Aorta (tissue), 5 donors: ENCODE measurements at places on chromosomes 4 and X. TPM values are rescaled to one million over a fixed set of nuclear protein-coding genes. Genes with fewer than 3 reads are reported as not detected.
A peak's percentile ranks its signal among the peaks of the same experiment; 100 is the strongest.

The F8 gene
- 6.1 TPM for polyA plus RNA-seq

The PORCN gene
- polyA plus RNA-seq = 18.7 TPM

The XAGE1A gene
- not detected for polyA plus RNA-seq

The STATH gene
- not detected for polyA plus RNA-seq

- H3K27me3 ChIP-seq = no peaks in the 10 kb centered on the region
- H3K36me3 ChIP-seq = no peaks in the 10 kb centered on the region
- peak overlapping the region; percentile 72 for H3K4me3 ChIP-seq
- DNase-seq = peak; percentile 55
Measured at GRCh38 chrX:17737986-17738713, 857 bp downstream of the SCML1 start.

DNA sequence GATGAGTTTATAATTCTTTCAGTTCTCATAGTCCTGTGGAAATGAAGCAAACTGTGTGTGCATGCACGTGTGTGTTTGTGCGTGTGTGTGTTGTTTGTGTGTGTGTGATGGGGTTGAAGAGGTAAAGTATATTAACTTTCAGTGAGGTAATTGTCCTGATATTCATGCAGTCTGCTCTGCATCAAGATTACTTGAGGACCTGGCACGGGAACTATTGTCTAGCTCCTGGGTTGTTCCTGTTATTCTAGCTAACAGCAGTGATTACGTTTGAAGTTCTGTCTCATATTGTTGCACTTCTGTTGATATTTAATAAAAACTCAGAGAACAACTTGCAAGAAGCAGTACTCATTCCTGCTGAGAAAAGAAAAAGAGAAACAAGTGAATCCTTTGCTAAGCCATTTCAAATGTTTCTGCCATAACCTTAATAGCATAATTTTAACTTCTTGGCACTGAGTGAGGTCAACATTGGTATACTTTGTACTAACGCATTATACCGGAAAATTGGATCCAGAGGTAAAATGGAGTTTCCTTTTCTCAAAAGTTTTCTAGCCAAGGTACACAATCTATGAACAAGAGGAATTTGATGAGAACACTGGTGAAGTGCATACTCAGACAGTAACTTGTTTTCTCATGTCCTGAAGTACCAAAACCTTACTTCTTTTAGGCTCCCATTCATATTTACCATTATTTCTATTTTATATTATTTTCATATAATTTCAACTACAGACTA lies 113.2 kb downstream of the SPCS3 start:
- no peaks in the 10 kb centered on the region for H3K4me1 ChIP-seq
- no peaks in the 10 kb centered on the region for H3K27me3 ChIP-seq
- H3K27ac ChIP-seq = no peak overlapping the region
- H3K4me3 ChIP-seq = no peak overlapping the region

DNA sequence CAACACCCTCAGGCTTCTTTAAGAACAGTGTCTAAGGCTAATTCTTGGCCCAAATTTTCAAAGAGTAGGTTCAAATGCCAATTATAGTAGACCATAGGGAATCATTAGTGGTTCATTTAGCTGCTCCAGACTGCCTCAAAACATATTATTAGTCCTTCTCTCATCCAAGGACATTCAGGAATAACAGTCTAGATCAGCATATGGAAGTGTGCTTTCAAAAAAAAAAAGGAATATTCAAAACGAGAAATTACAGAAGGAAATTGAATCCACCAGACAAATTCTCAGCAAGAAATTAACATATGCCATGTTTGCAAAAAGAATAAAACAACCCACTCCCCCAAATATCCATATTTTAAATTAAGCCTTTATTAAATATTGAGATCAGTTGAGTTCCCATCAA lies 293.1 kb downstream of the SMARCA1 start:
- H3K27ac ChIP-seq = no peak overlapping the region
- H3K4me1 ChIP-seq = no peaks in the 10 kb centered on the region
- H3K36me3 ChIP-seq = no peaks in the 10 kb centered on the region
- H3K27me3 ChIP-seq = no peaks in the 10 kb centered on the region
- DNase-seq = no peak

DNA sequence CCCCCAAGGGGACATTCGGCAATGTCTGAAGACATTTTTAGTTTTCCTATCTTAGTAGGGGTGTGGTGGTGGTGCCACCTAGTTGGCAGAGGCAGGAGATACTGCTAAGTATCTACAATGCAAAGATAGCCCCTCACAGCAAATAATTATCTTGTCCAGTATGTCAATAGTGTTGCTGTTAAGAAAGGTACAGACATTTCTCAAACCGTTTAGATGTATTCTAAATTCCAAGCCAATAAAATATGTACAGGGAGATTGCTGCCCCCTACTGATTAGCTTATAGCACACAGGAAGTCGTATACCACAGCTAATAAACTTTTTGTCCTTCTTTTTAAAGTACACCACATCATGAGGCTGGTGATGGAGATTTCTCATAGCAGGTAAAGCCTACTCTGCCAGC lies 260.5 kb downstream of the TMA16 start:
- no peaks in the 10 kb centered on the region for H3K27me3 ChIP-seq
- no peak for DNase-seq
- no peak overlapping the region for H3K27ac ChIP-seq
- no peak overlapping the region for H3K4me3 ChIP-seq

- no peaks in the 10 kb centered on the region for H3K36me3 ChIP-seq
- H3K27me3 ChIP-seq = no peaks in the 10 kb centered on the region
- no peak for DNase-seq
Measured at GRCh38 chrX:4570151-4570550, 856.7 kb upstream of the PRKX start.

DNA sequence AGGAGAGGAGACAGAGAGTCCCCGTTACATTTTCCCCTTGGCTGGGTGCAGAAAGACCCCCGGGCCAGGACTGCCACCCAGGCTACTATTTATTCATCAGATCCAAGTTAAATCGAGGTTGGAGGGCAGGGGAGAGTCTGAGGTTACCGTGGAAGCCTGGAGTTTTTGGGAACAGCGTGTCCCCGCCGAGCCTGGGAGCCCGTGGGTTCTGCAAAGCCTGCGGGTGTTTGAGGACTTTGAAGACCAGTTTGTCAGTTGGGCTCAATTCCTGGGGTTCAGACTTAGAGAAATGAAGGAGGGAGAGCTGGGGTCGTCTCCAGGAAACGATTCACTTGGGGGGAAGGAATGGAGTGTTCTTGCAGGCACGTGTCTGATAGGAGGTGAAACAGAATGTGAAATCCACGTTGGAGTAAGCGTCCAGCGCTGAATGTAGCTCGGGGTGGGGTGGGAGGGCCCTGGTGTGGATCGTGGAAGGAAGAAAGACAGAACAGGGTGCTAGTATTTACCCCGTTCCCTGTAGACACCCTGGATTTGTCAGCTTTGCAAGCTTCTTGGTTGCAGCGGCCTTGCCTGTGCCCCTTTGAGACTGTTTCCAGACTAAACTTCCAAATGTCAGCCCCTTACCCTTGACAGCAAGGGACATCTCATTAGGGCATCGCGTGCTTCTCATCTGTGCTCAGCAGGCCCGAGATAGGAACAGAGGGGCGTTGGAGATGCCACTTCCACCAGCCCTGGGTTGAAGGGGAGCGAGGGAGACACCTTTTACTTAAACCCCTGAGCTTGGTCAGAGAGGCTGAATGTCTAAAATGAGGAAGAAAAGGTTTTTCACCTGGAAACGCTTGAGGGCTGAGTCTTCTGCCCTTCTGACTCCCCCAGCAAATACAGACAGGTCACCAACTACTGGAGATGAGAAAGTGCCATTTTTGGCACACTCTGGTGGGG lies 2.7 kb downstream of the SHOX start:
- H3K27me3 ChIP-seq = no peaks in the 10 kb centered on the region
- DNase-seq = peak; percentile 27
- H3K27ac ChIP-seq = no peak overlapping the region

DNA sequence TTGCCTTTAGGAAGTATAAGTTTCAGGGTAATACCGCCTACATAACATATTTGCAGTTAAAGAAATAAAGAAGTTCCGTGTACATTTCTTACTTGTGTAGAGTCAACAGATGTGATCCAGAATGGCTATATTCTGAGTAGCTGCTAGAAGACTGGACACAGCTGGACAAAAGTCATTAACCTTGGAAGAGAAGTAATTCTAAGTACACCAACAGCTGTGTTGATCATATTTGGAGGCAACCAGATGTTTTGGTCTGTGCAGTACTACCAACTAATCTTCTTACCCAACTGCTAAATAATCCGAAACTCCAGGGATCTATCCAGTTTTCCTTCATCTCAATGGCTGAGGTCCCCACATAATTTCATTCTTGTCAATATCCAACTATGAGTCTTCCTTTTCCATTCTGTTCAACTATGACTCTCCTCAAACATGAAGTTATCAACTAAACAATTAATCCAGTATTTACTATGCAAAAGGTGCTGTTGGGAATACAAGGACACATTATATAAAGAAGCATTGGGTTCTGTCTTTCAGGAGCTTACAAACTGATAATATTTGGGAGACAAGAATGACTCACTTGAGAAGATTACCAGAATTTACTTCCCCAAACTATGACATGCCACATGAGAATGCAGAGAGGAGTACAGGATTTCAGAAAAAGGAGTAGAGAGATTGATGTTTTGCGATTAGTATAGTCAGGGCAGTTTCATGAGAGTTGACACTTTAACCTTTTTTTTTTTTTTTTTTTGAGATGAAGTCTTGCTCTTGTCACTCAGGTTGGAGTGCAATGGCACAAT lies 78.2 kb downstream of the COL4A6 start:
- H3K27ac ChIP-seq = no peak overlapping the region
- no peaks in the 10 kb centered on the region for H3K4me1 ChIP-seq
- H3K4me3 ChIP-seq = no peak overlapping the region
- no peak for DNase-seq

GRCh38 chr4:177611974-177612664 lies 169.9 kb upstream of the AGA start:
- DNase-seq = no peak
- no peaks in the 10 kb centered on the region for H3K27me3 ChIP-seq
- no peak overlapping the region for H3K4me3 ChIP-seq
- H3K36me3 ChIP-seq = no peaks in the 10 kb centered on the region

DNA sequence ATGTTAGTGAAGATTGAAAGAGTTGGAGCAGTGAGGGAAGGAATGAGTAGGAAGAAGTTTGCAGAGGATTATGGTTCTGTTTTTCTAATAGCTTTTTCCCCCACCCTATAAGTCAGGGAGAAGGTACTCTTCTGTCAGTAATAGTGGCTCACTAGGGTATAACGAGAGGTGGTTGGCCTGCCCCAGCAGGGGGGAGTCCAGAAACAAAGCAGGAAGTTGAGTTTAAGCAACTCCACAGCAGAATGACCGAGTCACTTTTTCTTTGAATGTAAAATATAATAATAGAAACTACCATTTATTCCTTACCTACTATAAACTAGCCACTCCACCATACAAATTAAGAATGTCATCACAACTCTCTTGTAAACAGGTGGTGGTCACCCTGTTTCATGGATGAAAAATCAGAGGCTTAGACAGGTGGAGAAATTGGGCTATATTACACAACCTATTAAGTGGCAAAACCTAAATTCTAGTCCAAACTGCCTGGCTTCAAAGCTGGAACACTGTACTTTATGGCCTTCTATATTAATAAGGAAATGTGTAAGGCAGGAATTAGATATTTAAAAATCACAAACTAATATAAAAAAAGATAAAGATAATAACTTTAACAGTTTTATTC lies 21.9 kb downstream of the AP1AR start:
- no peaks in the 10 kb centered on the region for H3K4me1 ChIP-seq
- H3K27me3 ChIP-seq = no peaks in the 10 kb centered on the region
- H3K4me3 ChIP-seq = no peak overlapping the region
- no peaks in the 10 kb centered on the region for H3K36me3 ChIP-seq
- no peak overlapping the region for H3K27ac ChIP-seq
